ENCODE measurements at places on chromosomes 1 and 21.

GRCh38 chr1:8752411-8752810 lies 65.0 kb downstream of the RERE start:
- no peak for DNase-seq

DNA sequence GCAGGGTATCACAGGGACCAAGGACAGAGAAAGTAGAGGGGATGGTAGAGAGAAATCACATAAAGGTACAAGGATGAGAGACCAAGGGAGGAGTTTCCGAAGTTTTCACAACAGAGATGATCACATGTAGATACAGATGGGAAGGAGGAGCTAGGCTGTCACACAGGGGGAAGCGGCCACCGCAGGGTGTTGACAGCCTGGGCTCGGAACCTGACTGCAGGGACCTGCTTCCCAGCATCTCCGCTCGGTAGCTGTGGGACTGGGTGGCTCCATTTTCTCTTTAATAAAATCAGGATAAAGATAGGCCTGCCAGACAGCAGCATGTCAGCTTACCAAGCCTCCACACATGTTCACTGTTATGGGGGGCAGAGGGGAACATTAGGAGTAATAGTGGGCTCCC lies 32.3 kb downstream of the CDCA8 start:
- no peak for DNase-seq

DNA sequence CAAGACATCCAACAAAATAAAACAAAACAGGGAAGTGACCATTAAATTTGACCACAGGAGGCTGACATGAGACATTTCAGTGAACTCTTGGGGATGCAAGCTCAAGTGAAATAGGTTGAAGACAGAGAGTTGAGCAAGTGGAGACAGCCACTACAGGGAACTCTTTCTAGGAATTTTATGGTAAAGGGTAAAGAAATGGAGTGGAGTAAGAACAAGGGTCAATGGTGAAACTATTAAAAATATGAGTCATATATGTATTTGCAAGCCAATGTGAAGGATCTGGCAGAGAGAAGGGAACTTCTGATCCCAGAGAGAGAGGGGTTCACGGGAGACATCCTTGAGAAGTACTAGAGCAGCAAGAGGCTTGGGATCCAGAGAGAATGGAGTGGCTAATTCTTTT lies 9.1 kb upstream of the TRABD2B start:
- no peak for DNase-seq

GRCh38 chr1:1960480-1961196 lies 41.6 kb upstream of the TMEM52 start:
- DNase-seq = no peak

DNA sequence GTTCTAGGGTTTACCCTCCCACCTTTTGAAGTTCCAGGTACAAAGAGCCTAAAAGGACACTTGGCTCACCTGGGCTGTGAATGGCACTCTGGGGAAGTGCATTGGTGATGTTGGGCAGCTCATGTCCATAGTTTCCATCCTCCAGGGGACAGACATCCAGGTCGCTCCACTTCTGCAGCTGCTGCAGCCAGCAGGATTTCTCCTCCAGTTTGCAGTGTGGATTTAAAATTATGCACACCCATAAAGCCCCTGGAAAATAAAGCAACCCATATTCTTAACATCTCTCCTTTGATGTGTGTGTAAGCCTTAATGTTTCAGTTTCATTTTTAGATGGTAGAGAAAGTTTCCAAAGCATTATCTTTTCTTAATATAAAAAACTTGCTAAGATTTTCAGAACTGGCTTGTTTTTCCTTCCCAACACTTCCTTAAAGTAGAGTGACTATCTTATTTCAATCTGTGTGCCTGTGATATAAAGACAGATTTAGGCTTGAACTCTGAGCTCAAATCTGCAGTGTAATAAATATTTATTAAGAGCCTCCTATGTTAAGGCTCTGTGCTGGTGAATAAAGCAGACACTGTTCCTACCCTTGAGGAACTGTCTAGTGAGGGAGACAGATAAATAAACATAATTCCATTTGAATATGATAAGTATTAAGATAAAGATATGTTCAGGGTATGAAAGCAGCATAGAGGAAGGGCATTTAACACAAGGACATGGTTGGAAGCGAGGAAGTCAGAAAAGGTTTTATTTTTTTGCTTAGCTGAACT lies 39.1 kb downstream of the UROD start:
- peak; percentile 2 for DNase-seq

DNA sequence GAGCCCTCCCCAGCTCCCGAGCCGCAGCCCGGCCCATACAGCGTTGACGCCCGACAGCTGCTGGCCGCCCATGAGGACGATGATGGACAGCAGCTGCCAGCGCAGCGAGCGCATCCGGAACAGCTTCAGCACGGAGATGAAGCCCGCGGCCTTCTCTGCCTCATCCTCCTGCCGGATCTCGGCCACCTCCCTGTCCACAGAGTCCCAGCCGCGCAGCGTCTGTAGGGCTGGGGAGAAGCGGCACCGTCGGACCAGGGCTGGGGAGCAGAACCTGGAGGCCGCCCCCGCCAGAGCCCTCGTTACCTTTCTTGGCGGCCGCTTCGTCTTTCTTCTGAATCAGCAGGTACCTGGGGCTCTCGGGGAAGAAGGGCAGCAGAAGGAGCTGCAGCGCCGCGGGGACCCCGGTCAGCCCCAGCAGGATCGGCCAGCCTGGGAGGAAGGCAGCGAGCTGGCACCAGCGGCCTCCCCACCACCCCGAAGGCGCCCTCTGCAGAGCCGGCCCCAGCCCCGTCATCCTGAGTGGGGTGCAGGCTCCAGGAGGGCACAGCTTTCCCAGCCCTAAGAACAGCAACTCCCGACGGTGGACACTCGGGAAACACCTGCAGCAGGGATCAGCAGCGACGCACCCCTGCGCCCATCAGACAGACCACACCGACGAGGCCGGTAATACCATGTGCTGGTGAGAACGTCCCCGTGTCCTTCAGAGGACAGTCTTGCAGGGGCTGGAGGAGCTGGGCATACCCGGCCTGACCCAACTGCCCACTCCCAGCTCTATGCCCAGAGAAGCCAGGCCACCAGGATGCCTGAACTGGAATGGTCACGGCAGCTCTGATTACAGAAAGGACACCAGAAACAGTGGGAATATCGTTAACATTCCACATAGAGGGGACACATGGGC lies 13.8 kb upstream of the SLC2A7 start:
- no peak for DNase-seq

DNA sequence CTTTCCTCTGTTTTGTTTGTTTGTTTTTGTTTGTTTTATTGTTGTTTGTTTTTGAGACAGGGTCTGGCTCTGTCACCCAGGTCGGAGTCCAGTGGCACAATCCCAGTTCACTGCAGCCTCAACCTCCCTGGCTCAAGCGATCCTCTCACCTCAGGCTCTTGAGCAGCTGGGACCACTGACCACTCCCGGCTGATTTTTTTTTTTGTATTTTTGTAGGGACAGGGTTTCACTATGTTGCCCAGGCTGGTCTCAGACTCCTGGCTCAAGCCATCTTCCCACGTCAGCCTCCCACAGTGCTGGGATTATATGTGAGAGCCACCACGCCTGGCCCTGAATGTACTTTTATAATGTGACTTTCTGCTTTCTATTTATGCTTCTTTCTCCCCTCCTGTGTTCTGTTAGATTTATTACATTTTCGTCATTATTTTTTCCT lies 5.0 kb upstream of the CALML6 start:
- no peak for DNase-seq

DNA sequence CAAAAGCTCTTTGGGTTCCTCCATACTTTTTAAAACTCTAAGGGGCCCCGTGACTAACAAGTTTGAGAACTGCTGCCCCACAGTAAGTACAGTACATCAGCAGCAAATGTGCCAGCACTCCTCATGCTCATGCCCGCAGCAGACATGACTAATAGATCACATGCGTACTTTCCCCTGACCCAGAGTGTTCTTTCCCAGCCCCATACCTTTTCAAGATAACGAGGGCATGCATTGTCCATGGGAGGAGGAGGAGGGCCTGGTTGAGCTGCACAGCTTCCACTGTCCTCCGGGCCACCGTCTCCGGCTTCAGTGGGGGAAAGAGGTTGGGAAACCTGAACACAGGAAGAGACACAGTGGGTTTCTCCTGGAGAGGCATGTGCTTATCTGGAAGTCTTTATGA lies 45.5 kb downstream of the DHRS3 start:
- no peak for DNase-seq

DNA sequence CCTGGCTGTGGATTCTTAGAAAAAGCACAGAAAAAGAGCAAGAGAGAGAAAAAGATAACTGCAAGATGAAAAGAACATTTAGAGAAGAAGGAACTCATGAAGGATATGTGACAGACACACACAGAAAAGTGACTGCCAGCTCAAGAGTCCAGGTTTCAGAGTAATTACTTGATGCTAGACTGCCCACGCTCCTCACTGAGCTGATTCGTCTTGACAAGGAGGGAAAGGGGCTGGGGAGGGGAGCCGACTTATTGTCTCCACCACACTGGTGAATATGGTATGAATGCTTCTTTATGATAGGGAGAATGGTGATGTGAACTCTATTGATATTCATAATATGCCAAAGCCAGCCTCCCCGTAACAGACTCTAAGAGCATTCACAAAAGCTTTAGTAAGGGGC lies 140.4 kb downstream of the BRINP2 start:
- DNase-seq = no peak

DNA sequence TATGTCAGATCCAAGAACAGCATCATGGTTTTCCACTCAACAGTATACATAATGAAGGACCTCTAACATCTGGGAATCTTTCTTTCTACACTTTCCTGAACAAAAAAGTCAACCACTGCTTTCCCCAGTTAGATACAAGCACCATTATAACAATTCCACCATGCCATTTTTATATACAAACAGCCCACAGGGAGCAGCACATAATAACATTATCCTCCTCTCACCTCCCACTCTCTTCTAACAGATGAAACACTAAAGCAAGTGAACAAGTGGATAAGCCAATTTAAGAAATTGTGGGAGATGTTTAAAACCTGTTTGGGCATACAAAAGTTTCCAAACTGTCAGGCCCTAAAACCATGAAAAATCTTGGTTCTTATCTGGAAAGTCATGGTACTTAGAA lies 29.4 kb upstream of the PRRC2C start:
- no peak for DNase-seq

- DNase-seq = no peak
These were observed 33.3 kb downstream of the PCP4 start for GRCh38 chr21:39900491-39900890.

GRCh38 chr1:101769520-101769919 lies 227.2 kb downstream of the OLFM3 start:
- no peak for DNase-seq

DNA sequence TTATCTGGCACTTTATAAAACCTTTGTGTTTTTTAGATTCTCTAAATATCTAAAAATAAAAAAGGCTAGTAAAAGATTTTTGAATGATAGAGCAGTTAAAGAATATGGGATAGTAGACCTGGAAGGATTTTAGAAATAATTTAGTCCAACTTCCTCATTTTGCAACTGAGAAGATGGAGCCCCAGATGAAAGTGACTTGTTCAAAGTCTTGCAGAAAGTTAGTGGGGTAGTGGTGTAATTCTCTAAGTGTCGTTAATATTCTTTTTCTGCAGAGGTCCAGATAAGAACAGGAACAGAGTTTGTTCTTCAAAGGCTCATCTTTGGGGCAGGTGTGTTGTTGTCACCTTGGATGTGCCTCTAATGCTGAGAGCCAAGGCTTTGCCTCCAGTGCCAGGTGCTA lies 159.5 kb downstream of the DISC1 start:
- no peak for DNase-seq

DNA sequence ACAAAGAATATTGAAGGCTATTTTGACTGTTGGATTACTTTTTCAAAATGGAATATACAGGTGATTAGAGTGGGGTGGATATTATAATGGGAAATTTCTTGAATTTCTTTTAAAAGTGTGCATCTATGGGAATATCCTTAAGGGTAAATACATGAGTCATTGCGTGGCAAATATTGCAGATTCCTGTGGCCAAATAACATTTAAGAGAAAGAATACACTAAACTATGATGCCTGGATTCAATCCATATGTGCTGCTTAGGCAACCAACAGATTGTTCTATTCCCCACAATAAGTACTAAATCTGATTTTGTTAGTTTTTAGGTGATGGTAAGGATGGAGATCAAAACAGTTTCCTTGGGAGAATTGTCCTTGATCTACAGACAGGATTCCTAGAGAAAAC lies 119.5 kb downstream of the HMCN1 start:
- no peak for DNase-seq

DNA sequence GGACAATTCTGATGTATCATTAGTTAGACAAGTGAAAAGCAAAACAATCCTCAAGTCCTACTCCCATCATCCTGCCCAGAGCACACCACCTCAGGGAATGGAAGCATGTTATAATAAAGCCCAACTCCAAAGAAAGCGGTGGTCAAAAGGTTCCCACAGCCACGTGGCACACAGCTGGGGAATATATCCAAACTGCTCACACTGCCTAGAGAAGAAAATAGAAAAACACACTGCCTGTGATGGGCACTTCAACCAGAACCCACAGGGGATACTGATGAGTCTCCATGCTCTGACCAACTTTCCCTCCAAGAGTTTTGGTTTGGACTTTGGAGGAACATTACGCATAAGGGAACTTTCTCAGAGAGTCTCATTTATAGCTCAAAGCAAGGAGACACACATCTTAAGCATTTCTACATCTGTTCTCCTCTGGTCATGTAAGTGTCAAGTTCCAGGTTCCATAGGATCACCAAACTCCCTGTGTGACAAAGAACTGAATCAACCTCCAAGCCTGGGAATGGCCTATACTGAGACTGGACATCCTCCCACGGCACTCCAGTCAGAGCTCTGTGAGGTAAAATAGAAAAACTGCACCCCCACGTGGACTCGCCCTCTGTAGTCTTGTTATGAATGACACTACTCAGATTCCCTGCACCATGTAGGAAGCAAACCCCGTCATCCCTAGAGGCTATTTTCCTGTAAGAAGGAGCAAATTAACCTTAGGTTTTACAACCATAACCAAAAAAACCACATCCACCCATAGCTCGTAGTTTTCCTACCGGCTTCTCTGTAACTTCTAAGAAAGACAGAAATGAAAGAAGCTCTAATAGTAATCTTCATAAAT lies 12.2 kb downstream of the DSTYK start:
- peak; percentile 50 for DNase-seq

- no peak for DNase-seq
These were observed 147.2 kb upstream of the ETS2 start for GRCh38 chr21:38658511-38658910.

DNA sequence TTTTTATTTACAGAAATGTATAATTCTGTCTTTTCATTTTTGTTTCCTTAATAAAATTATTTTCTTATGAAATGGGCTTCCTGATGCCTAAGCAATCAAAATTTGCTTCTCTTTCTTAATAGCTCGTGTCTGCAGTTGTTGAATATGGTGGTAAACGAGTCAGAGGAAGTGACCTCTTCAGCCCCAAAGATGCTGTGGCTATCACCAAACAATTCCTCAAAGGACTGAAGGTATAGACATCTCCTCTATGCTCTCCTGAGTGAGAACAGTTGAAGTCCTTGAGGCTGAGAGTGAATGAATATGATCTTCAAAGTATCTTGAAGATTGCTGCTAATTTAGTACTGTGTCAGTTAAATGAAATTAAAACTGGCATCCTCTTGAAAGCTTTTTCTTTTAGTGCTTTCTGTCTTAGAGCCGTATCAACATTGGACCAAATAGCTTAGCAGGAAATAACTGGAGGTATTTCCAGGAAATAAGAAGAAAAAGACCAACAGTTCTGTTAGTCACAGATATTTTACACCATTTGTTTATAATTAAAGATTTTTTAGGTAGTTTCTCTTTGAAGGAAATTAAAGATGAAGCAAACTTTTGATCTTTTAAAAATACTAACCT lies 24.7 kb downstream of the VPS45 start:
- DNase-seq = no peak
